Pons (tissue), 1 donor: ENCODE measurements at places on chromosomes 11 and 22.
A peak's percentile ranks its signal among the peaks of the same experiment; 100 is the strongest.

GRCh38 chr11:119100246-119100970 lies 1.2 kb downstream of the DPAGT1 start:
- no peak for DNase-seq

DNA sequence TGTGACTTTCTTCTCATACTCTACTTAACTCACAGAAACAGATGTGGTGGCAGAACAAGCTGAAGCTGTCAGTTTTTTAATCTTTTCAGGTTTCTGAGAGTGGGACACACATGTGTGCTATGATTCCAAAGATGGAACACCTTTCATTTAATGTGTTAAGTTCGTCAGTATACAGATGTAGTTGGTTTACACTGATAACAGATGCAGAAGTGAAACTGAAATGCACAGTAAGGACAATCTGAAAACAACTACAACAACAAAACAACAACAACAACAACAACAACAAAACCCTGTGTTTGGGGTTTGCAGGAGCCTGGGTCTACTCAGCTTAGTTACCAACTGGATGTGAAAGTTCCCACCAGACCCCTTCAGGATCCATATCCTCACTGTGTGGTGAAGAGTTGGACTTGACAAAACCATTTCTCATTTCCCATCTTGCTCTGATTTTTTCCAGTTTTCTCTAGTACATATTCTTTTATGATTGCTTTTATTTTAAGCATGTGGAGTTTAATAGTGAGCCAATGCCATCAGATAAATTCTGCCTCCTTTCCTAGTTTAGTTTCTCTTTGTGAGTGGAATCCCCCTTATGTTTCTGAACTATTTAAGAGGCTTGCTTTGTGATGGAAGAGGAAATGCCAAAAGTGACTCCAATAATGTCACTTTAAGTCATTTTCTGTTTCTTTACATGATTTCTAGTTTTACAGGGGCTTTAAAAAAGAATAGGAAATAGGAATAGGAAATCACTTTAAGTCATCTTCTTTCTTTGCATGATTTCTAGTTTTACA lies 47.8 kb downstream of the ARHGAP42 start:
- DNase-seq, result no peak

DNA sequence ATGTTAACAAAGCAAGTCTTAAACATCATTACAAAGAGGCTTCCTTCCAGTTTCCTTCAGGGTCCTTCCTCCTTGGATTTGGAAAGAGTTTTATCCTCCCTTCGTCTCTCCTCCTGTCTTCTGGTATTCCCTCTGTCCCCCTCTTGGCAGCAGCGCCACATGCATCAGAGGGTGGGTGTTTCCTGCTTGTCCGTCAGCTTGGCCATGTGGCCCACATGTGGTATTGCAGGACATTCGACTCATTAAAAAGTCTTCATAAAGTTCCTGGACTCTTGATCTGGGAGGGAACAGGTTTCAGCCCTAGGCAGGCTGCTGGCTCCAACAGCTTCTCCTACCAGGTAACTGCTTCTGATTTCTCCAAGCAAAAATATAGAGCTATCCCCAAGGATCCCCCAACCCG lies 189.8 kb downstream of the CSNK2A3 start:
- DNase-seq, result no peak

DNA sequence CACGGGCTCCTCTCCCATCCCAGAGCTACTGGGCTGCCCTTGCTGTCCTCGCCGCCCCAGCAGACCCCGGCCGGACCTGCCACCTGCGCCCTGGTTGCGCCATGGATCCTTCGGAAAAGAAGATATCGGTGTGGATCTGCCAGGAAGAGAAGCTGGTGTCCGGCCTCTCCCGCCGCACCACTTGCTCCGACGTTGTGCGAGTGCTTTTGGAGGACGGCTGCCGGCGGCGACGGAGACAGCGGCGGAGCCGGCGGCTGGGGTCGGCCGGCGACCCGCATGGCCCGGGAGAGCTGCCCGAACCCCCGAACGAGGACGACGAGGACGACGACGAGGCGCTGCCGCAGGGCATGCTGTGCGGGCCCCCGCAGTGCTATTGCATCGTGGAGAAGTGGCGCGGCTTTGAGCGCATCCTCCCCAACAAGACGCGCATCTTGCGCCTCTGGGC lies 382 bp downstream of the RASSF10 start:
- DNase-seq, result no peak

GRCh38 chr11:14218728-14219127 lies 140.3 kb downstream of the RRAS2 start:
- DNase-seq, result peak; percentile 49

DNA sequence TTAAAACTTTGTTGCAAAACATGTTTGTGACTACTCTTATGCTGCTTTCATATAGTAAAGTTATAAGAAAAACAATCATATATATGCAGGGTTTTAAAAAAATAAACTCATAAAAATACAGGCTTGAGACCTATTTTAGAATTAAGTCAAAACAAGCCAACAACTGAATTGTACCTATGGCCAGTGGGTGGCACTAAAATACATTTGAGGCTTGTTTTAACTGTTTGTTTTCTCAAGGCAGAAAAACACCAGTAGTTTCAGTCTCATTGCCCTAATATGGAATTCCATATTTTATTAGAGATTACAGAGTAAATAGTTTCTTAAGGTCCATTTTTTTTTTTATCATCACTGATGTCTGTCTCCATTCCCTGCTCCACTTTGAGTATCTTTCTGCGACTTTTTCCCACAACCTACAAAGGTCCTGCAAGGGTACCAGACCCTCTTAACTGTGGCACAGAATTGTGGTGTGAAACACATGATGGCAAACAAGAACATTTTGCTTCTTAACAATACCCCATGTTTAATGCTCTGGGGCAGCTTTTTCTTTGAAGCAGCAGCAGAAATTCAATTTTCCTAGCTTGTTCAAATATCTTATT lies 8.5 kb upstream of the CCDC89 start:
- peak; percentile 77 for DNase-seq

GRCh38 chr22:46653596-46653995 lies 33.4 kb downstream of the GRAMD4 start:
- DNase-seq, result no peak

GRCh38 chr11:125688066-125688465 lies 7.4 kb upstream of the ACRV1 start:
- DNase-seq, result no peak

GRCh38 chr22:22213231-22213630 lies 31.4 kb upstream of the VPREB1 start:
- no peak for DNase-seq

- DNase-seq, result no peak
These were observed 18.6 kb downstream of the TREH start for GRCh38 chr11:118660681-118661424.

- DNase-seq, result no peak
These were observed 47.8 kb upstream of the TMEM45B start for GRCh38 chr11:129767827-129768226.

- DNase-seq, result no peak
These were observed 67.4 kb downstream of the FEZ1 start for GRCh38 chr11:125428486-125429173.

GRCh38 chr22:19960491-19961200 lies 19.0 kb upstream of the TXNRD2 start:
- no peak for DNase-seq

DNA sequence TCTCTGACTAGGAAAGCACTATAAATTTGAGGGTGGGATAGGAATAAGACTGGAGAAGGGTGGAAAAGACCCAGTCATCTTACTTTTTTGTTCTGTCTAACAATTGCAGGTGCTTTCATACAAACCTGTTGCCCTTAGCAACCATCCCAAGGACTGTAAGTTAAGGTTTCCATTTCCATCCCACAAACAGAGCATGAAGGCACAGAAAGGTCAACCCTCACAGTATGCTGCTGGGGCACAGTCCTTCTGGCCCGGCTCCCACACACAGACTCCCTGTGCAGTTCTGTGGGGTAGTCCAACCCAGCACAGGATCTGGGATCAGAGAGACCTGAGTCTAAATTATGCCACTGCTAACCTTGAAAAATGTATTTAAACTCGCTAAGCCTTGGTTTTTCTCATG lies 38.4 kb upstream of the ETS1 start:
- no peak for DNase-seq

- no peak for DNase-seq
These were observed 96.2 kb downstream of the RASSF10 start for GRCh38 chr11:13105237-13105844.

- no peak for DNase-seq
These were observed 827 bp upstream of the TNNT3 start for GRCh38 chr11:1918436-1919315.

DNA sequence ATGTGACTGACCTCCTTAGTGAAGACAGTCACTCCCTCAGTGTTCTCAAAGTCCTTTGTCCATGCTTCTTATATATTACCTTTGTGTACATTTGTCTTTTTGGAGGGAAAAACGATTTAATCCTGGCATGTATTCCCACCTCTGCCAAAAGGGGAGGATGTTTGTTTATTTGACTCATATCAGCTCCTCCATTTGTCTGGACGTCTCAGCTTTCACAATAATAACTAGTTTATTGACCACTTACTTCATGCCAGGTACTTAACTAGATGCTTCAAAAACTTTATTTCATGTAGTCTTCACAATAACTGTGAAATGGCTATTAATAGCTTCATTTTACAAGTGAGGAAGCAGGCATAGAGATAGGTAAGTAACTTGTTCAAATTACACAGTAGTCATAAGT lies 5.3 kb downstream of the TBCEL start:
- DNase-seq, result no peak

DNA sequence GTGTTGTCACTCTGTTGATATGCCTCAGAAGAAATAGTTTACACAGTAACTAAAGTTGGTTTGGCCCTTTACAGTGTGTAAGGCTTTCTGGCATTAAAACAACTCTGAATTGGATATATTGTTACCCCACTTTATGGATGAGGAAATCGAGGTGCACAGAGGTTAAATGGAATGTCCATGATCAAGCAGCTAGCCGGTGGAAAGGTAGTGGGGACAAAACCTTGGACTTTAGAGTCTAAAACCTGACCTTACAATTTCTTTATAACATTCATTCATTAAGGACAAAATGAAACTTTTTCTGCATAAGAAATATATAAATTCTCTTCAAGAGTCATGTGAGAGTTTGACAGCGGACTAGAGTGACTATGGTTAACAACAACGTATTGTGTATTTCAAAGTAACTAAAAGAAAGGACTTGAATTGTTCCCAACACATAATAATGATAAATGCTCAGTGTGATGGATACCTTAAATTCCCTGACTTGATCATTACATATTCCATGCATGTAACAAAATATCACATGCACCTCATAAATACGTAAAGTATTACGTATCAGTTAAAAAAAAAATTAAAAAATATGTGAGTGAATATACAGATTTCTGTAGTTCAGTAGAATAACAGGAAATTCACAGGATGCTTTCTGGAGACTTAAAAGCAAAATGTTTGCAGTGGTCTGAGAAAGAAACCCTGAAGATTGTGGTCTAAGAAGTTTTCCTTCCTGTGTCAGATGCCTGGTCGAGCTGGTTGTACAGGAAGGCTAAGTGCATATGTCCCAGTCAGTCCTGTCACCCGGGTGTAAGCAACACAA lies 51.0 kb downstream of the TEAD1 start:
- DNase-seq, result no peak

DNA sequence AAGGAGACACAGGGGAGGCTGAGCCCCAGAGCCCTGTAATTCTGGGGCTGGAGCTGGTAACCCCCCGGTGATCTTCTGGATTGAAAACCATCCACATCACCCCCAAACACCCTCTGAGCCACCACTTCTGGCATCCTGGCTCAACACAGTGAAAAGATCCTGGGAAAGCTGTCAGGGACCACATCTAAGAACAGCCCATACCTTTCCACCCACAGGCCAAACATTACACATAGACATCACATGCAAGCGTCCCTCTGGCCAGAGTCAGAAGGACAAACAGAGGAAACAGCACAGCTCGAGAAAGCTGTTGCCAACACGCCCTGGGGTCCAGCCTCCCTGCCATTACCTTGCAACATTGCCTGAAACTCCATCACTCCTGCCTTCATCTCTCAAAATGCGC lies 469.5 kb downstream of the SOX6 start:
- DNase-seq, result no peak

GRCh38 chr11:133778161-133778560 lies 67.2 kb downstream of the SPATA19 start:
- DNase-seq, result no peak

DNA sequence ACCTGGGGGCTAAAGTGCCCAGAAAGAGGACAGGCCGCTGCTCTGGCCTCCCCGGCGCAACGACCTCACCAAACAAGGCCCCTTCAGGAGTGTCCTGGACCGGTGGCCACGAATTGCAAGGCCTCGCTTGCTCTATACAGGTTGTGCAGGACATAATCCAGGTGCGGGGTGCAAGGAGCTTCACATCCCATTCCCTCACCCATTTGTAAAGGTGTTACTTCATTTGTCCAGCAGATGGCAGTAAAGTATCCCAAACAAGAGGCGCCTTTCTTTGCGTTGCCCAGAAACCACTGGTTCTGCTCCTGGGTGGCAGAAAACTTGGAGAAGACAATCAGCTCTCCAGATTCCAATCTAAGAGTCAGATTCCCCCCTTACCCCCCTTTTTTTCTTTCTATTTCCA lies 35.9 kb upstream of the PRDM11 start:
- DNase-seq, result peak; percentile 84

DNA sequence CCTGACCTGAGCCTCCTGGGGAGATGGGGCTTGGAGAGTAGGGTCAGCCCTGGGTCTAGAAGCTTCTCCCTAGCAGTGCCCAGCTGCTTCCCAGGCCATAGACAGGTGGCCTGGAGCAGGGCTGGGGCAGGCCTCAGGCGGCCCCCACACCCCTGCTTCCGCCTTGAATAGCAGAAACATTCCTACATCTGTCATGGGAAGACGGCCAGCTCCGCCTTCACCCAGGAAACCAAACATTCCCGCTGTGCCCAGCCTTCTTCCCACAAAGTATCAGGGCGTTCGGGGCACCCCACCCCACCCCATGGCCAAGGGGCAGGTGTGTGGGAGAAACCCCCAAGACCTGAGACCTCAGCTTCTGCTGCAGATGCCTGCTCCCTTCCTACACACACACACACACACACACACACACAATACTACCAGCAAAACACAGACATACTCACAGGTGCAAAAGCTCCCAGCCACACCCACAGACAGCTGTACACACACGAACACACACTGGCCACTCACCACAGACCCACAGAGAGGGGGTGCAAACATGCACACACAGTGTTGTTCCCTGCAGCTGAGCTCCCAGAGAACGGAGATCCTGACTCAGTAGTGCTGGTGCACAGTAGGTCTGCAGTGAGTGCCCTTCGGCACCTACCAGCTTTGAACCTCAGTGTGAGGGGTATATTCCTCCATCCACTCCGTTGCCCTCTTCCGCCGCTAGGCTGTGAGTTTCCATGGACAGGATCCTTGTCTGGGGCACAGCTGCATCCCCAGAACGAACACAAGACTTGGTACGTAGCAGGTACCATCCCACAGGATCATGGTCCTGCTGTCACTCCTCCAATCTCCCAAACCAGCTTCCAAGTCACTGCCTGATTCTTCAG lies 37.4 kb downstream of the PDGFB start:
- no peak for DNase-seq

- DNase-seq, result no peak
These were observed 22.1 kb upstream of the IGLL5 start for GRCh38 chr22:22865311-22866072.
